Effector CD8-positive, alpha-beta T cell (primary cell): ENCODE measurements at places on chromosomes 6 and 20.

- no peak for DNase-seq
Observed at GRCh38 chr20:11791316-11791715, 126.4 kb upstream of the BTBD3 start.

GRCh38 chr6:101614774-101615173 lies 221.3 kb downstream of the GRIK2 start:
- DNase-seq: no peak

- no peak for DNase-seq
Observed at GRCh38 chr6:37201726-37202125, 31.8 kb downstream of the PIM1 start.

DNA sequence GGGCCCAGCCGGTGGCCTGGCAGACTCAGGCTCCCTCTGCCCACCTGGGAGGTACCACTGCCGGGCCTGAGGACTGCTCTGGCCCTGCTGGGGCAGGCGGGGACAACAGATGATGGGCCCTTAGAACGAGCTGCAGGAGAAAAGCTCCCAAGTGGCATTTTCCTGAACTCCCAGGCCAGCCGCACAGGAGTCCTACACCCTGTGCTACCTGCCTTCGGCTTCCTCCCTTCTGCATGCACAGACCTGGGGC lies 41.3 kb downstream of the DSTN start:
- DNase-seq: no peak

GRCh38 chr6:13360671-13361540 lies 32.6 kb upstream of the TBC1D7 start:
- no peak for DNase-seq
